ENCODE measurements at places on chromosomes 1 and 21.

DNA sequence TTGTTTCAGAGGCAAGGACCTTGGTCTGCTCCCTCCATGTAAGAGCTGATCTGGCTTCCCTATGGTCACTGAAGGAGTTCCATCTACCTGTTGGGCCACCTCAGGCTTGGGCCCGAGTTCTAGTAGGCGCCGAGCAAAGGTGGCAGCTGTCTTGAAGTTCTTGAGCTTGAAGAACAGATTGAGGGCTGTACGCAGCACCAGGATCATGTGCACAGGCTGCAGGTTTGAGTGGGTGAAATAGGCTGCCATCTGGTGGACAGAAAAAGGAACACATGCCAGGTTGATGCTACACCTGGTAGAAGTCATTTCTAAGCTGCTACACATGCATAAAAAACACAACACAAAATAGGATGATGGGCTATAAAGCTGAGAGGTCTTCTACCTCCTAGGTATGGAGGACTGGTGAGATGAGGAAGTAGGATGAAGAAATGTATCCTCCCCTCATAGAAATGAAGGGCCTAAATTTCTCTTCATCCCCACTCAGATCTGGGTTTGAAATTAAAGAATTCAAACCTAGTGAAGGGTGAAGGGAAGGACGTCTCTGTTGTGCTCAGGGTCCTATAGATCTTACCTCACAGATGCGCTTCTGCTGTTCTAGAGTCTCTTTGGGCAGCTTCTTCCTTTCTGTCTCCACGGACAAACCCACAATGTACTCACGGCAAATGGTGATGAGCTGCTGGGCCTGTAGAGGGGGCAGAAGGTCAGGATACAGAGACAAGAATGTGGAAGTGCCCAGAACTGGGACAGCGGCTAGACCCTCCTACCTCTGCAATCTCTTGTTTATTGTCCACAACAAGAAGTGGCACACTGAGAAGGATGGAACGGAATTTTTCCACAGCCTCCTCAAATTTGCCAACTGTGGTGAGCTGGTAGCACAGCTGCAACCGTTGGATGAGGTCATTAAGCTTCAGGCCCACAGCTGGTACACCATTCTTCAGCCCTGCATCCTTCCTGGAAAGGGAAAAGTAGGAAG lies 6.6 kb upstream of the PEX19 start:
- peak; percentile 57 for DNase-seq
- H3K4me1 ChIP-seq: no peaks in the 10 kb centered on the region

DNA sequence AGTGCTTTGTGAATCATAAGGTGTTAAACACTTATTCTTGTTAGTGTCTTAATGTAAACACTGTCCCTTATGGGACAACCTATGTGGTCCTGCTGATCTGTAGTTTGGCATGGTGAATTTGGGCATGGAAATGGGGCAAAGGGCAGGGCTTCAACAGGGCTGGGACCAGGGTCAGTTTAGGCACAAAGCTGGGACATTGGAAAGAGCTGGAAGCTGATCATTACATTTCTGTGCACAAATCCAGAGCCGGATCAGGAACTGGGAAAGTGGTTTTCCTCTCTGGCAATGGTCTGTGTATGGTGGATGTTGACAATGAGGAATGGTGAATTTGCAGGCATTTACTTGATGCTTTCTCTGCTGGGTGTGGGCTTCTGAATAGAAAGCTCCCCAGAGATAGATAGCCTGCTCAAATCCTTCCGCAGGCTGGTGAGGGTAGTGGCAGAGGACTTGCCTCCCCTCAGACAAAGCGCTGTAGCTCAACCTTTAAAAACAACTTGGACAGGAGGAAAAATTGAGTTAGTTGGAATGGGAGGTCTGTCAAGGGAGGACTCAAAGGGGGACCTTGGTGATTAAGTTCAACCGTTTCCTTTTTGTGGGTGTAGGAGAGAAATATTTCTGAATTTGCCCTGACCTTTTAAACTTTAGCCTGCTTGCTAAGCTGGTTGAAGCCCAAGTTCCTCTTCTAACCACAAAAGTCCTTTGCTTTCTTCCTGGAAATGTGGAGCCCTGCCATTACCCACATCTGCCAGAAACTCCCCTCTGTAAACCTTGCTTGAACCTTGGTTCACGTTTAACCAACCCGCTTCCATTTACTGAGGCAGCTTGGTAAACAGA lies 35.3 kb downstream of the HLX start:
- H3K27ac ChIP-seq: no peak overlapping the region
- no peak overlapping the region for H3K4me3 ChIP-seq
- peaks cover 5% of the 10 kb centered on the region for H3K4me1 ChIP-seq

GRCh38 chr1:59937636-59938210 lies 11.2 kb upstream of the CYP2J2 start:
- H3K27ac ChIP-seq: no peak overlapping the region
- no peaks in the 10 kb centered on the region for H3K4me1 ChIP-seq
- H3K36me3 ChIP-seq: no peaks in the 10 kb centered on the region
- no peak overlapping the region for H3K4me3 ChIP-seq
- peaks cover 14% of the 10 kb centered on the region for H3K27me3 ChIP-seq

DNA sequence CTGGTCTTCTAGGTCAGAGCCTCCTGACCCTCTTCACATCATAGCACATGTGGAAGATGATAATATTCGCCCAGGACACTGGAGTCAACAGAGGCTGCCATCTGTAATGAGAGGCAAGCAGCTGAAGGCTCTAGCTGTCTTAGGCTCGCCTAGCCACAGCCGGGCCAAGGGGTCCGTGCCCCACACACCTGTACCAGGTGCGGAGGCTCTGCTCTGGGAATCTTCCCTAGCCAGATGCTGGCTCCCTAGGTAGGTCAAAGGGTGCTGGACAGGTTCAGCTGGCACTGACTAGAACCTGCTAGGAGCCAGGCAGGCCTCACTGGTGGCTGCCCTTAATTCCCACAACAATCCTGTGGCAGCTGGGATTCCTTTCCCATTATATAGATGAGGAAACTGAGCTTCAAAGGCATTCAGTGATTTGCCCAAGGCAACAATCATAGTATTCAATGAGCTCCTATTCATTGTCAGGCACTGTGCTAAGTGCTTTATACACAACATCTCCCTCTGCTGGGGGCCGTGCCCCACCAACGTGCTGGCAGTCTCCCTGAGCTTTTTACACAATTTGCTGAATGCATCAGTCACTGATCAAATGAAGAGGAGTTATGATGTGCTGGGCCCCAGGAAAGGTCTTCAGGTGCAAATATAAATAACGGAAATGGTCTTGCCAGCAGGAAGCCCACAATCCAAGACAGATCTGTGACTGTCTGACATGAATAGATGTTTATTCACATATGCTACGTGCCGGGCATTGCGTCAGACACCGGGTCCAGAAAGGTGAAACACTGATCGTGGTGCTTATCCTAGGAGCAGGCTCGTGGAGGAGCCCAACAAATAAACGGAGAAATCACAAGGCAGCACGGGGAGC lies 58.0 kb downstream of the DDX20 start:
- DNase-seq: no peak
- H3K27ac ChIP-seq: no peak overlapping the region
- H3K36me3 ChIP-seq: no peaks in the 10 kb centered on the region
- H3K4me1 ChIP-seq: no peaks in the 10 kb centered on the region

GRCh38 chr1:59645893-59646292 lies 168.9 kb upstream of the HOOK1 start:
- no peak overlapping the region for H3K4me3 ChIP-seq
- H3K27ac ChIP-seq: no peak overlapping the region
- no peaks in the 10 kb centered on the region for H3K36me3 ChIP-seq
- no peak for DNase-seq

DNA sequence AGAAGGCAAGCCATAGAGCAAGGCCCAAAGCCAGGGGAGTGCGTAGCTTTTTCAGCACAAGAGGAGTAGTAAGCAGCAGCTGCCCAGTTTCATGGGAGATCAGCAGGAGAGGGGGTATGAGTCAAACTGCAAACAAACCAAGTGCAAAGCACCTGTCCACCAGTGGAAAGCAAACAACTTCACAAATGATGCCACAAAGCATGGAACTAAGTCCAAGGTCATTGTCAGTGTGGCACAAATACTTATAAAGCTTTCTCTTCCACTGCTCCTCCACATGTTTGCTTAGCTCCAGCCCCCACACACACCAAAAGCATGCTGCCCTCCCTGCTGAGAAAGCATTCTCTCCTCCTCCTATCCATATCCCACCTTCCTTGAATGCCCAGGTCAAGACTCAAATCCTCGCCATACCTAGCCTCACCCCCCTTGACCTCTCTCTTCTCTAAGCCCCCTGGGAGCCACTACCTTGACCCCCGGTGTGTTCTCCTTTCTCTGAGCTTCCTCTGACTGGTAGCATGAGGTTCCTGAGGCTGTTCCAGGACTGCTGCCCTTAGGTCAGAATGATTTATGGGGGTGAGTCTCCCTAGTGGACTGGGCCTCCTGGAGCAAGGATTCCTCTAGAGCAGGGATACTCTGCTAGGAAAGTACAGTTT lies 70.4 kb downstream of the DMAP1 start:
- H3K4me1 ChIP-seq: no peaks in the 10 kb centered on the region
- H3K36me3 ChIP-seq: peaks cover 18% of the 10 kb centered on the region
- no peak for DNase-seq
- no peak overlapping the region for H3K27ac ChIP-seq
- no peak overlapping the region for H3K4me3 ChIP-seq

DNA sequence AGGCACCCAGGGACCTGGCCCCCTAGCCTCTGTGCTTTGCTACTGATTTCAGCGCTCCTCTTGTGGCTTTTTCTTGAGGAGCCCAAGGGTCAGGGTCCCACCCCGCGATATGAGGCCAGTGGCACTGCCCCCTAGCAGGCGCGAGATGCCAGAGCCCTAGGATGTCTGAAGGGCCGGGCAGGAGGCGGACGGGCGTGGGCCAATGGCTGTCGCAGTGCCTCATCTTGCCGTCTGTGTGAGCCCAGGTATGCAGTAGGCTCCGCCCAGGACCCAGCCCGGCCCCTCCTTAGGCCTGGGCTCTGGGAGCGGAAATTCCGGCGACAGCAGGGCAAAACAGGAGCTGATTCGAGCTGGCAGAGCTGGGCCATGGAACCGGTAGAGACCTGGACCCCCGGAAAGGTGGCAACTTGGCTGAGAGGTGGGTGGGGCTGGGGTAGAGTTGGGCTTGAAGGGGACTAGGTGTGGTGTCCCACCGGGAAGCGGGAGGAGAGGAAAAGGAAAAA lies at the start of gene CNKSR1:
CNKSR1 (plus strand) TSS at position 310 of the 503 bp plus-strand sequence; CDS start at position 367, 57 bp downstream.
- no peaks in the 10 kb centered on the region for H3K27me3 ChIP-seq
- H3K4me3 ChIP-seq: peak within 1 kb of the TSS; percentile 30
- DNase-seq: no peak
- H3K4me1 ChIP-seq: peaks cover 5% of the 10 kb centered on the region
- H3K36me3 ChIP-seq: peaks cover 3% of the 10 kb centered on the region
- H3K27ac ChIP-seq: no peak within 1 kb of the TSS

DNA sequence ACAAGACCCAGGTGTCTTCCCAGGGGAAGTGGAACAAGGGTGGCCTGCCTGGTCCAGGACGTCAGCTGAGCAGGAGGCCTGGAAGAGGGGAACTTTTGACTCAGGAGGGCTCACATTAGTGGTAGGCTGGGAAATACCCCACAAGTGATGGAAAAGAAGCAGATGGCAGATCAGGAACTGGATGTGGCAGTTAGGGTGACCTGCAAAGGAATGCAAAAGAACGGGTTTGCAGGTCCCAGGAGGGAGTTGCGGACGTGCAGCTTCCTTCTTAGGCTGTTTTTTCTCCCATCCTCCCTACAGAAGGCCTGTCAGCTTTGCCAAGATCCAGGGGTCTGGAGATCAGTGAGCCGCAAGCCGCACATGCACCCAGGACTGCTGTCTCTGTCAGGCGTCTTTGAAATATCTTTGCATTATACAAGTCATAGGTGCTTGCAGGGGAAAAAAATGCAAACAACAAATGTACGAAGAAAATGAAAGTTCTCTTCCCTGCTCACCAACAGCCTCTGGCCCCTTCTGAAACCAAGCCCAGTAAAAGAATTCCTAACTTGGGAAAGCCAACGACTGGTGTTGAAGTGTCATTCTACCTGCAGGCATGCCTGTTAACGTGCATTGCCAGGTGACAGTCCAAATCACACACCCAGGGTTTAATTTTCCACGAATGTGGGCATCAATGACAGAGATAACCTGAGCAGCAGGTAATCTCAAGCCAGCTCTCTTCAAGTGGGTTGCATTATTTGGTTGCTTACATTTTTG lies 34.4 kb downstream of the NENF start:
- no peak overlapping the region for H3K4me3 ChIP-seq
- no peak overlapping the region for H3K27ac ChIP-seq
- H3K36me3 ChIP-seq: no peaks in the 10 kb centered on the region
- H3K4me1 ChIP-seq: peaks cover 2% of the 10 kb centered on the region

GRCh38 chr1:71087060-71087459 lies 6.2 kb upstream of the ZRANB2 start:
- peaks cover 26% of the 10 kb centered on the region for H3K27me3 ChIP-seq
- no peak for DNase-seq
- H3K4me3 ChIP-seq: no peak overlapping the region
- H3K4me1 ChIP-seq: no peaks in the 10 kb centered on the region
- no peak overlapping the region for H3K27ac ChIP-seq

DNA sequence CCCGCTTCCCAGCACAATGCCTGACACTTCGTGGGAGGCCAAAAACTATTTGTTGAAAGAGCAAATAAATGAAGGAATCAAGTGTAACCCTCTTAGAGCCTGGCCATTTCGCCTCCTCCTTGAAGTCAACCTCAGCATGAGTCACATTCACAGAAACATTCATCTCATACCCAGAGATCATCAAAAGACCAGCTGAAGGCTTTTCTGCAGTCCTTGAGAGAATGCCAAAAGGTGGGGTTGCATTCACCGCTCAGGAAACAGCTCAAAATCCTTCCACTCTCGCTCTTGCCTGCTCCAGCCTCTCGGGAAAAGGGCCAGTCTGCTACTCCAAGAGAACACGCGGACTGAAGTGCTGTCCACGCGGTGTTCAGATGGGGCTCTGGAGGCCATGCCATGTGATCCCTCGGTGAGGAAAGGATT lies 90.0 kb downstream of the VWA5B1 start:
- peaks cover 2% of the 10 kb centered on the region for H3K36me3 ChIP-seq
- H3K27ac ChIP-seq: peak overlapping the region; percentile 84

DNA sequence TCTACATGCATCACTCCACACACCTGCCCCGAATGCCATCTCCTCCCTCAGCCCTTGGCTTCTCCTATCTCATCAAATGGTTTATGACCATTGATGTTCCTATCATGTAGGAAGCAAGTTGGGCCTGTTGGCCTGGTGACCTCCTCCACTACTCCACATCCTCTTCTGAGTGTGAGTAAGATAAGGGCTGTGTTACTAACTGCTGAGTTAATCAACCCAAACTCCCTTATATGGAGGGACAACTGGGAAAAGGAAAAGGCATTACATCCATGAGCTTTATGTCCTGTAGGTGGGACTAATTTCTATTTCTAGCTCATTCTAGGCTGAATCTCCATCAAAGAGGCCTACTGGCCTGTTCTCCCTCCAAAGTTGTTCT lies 57.6 kb downstream of the WLS start:
- DNase-seq: no peak
- no peaks in the 10 kb centered on the region for H3K36me3 ChIP-seq
- H3K4me1 ChIP-seq: peaks cover 2% of the 10 kb centered on the region
- no peak overlapping the region for H3K4me3 ChIP-seq
- H3K27me3 ChIP-seq: no peaks in the 10 kb centered on the region

All from activated naive CD8-positive, alpha-beta T cell treated with anti-CD3 and anti-CD28 coated beads, Interleukin-2, amount 50 U/mL, for 24 hours (primary cell).